ENCODE measurements at places on chromosomes 6 and 20.

GRCh38 chr20:3686867-3687321, 5.1 kb upstream of the ADAM33 start:
- DNase-seq = no peak

- DNase-seq = no peak
These were observed 79.6 kb downstream of the BCKDHB start for GRCh38 chr6:80186082-80186481.

DNA sequence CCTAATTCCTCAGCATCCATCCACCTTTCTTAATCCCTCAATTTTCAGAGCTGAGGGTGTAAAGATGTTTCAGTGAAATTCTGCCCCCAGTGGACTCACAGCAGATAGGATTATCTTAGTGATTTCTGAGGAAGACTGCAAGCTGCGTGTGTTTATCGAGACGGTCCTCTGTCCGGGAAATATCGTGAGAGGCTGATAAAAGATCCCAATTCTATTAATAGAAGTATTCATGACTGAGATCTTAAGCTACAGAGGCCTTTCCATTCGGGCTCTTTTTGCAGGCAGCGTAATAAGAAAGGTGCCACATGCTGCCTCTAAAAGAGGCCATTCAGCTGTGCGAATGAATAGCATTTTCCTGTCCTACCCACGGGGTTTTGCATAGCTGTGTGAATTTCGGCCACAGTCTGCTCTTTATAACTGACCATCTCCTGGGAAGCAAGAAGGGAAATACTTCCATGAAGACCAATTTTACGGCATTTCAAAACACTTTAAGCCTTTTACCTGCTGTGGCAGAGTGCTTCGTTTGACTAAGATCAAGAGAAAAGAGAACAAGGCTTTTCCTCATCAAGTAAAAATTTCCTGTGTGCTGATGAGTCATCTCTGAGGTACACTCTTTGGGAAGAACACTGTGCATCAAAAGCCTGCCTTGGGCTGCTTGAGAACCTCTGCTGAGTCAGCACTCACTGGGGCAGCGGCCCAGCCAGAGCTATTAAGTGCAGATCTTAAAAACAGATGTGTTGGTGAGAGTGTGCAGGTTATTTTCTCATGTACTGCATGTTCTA, 208.8 kb downstream of the ARHGAP18 start:
- peak; percentile 1 for DNase-seq

GRCh38 chr6:37391120-37391519, 37.3 kb downstream of the RNF8 start:
- no peak for DNase-seq

GRCh38 chr6:77466451-77467437, 3.5 kb upstream of the HTR1B start:
- DNase-seq = no peak

DNA sequence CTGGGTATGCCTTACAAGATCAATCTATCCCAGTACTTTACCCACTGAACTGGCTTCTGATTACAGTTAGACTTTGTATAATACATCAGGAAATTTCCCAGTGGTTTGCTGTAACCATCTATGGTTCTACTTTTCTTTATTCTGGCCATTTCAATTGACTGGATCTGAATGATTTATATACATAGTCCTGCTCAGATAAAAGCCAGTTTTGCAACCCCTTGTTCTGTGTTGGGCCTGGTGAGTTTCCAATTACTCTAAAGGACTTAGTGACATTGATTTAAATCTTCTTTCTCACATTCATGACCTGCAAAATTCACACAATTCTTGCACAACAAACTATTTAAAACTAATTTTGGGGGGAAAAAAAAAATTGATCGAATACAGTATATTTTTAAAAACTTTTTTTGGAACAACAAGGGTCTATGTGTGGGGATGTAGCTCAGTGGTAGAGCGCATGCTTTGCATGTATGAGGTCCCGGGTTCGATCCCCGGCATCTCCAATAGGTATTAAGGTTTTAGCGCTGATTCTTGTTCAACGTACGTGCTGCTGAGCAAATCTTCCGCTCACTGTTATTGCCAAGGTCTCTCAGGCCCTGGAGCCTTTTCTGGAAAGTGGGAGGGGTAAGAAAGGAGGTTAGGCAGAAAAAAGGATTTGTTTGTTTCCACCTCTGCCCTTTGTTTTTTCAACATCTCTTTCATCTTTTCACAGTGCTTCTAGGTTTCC, 117.5 kb downstream of the GPX5 start:
- DNase-seq = peak; percentile 38

GRCh38 chr20:43824309-43825050, 90.2 kb upstream of the TOX2 start:
- DNase-seq = peak; percentile 77

- DNase-seq = no peak
These were observed 50.0 kb downstream of the SOBP start for GRCh38 chr6:107539849-107540464.

DNA sequence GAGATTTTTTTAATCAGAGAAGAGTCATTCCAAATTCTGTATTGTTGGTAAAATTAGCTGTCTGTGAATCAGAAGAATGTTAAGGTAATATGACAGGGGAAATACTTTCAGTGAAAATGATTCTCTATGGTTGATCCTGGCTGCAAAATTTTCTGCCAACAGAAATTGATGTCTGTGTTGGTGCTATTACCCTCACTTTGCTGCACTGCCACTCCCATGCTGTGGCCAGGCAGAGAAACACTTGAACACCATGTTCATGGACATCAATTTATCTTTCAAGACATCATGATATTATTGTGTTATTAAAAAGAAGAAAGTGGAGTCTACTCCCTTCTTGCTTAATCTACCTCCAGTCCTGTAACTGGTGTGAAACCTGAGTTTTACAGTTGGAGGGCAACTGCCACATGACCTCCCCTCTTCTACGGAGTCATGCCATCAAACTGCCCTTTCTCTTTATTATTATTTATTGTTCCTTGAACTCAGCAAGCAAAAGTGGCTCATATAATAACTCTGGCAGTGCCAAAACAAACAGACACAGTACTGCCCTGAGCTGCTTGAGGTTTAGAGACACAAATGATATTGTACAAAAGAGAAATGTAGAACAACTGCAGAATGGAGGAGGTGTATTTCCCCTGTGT, 288.0 kb upstream of the JAG1 start:
- DNase-seq = no peak

- DNase-seq = no peak
These were observed 123.0 kb upstream of the RREB1 start for GRCh38 chr6:6984585-6985366.

DNA sequence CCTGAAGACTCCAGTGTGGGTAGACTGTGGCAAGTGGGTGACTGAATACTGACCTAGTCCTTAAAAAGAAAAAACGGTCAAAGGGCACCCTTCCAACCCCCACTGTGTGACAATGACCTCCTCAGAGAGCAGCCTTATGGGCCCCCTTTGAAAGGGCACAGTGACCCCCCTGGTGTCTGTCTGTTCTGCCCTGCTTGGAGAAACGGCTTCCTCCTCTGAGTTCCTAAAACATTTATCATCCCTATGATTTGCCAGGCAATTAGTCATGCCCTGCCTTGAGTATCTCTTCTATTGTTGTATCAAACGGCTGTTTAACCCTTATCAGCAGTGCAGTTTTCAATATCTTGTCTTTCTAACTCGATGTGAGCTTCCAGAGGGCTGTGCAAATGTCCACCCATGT, 21.0 kb upstream of the STX16 start:
- no peak for DNase-seq

DNA sequence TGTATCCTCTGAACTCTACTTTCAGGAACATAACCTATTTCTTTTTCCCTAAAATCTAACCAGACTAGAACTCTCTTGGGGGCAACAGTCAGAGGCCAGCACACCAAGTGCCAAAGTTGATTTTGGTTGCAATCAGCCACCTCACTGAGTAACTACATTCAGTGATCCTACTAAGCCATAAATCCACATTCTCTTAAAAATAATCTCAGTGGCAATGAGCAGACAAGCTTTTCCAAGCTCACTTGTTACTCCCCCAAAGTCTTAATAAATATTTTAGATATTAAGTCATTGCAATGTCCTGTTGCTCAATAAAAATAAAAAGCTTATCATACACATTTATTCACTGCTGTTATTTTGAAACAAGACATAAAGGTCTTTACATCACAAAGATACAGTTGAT, 9.8 kb downstream of the RGS17 start:
- no peak for DNase-seq

DNA sequence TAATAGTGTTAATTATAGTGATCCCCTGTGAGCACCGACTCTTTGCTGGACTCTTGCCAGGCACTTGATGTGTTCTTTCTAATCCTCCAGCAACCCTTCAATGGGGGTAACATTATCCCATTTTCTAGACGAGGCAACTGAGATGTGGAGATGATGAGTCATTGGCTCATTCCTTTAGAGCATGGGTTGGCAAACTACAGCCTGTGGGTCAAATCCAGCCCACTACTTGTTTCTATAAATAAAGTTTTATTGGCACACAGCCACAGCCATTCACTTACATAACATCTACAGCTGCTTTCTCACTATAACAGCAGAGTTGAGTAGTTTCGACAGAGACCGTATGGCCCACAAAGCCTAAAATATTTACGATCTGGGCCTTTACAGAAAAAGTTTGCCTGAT, 249.5 kb upstream of the KCNG1 start:
- DNase-seq = no peak

DNA sequence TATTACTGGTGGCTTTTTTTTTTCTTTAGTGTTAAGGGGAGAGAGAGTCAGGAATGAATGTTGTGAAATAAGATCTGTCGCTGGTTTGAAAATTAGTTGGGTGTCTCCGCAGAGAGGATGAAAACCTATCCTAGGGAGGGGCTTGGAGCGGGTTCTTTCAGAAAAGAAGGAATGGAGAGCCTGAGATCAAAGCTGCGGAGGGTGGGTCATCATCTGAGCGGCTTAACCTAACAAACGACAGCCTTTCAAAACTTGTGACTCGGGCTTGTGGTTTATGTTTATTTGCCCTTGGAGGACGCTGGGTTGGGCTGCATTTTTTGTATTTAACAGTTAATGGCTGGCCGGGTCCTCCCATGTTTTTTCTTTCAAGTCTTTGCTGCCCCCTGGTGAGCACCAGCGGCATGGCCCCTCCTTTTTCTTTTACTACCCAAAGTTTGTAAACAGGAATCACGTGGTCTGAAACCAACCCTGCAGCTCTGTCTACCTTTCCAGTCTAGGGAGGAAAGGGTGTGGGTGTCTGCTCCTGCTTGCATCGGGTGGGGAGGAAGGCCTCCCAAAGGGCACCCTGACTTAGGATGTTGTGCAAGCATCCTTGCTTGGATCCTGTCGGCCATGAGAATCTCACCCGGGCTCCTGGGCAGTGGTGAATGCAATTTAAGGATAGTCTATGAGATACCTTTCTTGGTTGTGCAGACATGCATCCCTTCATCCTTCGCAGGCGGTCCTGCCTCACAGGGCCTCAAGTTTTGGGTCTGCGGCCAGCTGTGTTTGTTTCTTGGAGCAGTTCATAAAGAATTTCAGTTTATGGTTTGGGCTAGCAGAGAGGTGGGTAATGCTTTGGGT, 2.2 kb downstream of the PIM1 start:
- DNase-seq = peak; percentile 76

DNA sequence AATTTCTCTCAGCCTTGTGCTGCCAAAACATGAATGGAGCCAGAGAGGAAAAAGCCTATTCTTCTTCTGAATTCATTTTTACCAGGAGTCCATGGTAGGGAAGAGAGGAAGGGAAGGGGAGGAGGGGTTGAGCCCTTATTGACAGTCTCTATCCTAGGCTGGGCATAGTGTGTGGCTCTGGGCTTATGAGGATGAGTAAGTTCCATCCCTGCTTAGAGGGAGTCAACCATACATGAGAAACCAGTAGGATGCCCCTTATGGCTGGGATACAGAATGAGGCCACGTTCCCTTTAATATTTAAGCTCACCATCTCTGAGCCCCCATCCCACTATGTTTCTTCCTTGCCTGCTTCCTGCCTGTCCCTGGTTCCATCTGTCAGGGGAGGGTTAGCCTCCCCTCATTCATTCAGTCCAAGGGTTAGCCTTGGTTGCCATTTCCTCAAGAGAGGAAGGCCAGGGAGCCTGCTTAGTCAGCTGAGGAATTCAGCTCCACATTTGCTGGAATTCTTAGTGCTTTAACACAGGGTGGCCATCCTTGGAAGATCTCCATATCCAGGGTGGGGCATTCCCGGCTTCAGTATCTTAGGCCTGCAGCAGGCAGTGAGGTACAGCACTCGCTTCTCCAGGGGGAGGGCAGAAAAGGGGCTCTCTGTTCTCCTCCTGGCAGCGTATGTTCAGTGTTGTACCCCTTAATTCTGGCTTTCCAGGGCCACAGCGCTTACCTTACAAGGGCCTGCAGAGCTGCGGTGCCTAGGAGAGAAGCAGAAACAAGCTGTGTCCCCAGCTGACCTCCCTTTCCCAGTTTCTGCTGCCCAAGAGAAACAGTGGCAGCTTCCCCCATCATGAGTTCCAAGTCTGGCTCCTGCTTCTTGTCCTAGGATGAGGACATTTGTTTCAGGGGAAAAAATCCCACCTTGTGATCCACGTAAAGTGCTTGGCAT, 12.5 kb downstream of the SIRT5 start:
- DNase-seq = no peak

DNA sequence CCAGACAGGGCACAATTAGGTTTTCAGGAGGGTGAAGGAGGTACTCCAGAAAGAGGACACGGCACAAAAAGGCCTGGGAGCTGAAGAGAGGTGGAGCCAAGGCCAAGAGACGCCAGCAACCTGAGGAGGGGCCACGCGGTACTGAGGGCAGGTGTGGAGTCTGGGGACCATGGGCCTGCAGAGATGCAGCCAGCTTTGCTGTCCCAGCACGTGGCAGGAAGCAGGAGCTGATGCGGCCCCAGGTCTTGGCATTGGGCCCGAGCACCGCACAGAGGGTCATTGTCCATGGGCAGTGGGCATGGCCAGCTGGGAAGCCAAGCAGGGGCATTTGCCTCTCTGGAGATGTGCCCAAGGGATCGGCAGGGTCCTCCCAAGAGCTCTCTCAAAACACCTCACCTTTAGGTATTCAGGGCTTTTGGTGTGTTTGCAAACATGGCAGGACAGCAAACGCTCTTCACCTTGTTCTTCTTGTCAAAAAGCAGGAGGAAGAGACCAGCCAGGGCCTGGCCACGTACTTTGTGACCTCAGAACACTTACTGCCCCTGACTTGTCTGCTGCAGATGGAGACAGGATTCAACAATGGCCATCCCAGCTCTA, 1.4 kb upstream of the BPIFB1 start:
- DNase-seq = no peak

DNA sequence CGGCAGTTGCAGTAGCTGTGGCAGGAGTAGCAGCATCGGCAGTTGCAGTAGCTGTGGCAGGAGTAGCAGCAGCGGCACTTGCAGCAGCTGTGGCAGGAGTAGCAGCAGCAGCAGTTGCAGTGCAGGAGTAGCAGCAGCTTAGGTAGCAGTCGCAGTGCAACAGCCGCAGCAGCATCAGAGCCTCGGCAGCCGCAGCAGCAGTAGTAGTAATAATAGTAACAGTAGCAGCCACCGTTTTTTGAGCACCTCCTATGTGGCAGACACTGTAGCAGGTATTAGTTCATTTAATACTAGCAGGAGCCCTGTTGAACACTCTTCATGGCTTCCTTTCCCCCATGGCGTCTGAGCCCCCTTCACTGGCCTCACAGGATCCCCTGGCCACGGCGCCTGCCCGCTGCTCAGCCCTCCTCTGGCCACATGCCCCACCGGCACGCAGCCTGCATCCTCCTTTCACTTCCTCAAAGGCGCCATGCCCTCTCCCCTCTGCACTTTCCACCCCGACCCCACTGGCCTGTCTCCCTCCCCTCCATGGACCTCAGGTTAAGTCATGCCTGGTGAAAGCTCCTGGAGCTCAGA, 19.1 kb upstream of the IRF4 start:
- DNase-seq = no peak

GRCh38 chr20:46202766-46203509, 84.8 kb downstream of the CD40 start:
- DNase-seq = peak; percentile 60

All from SK-N-SH (cell line).